Stimulated activated CD8-positive, alpha-beta memory T cell treated with anti-CD3 and anti-CD28 coated beads, Interleukin-7, amount 100 ng/mL, for 1 hour (primary cell): ENCODE measurements at places on chromosomes 1 and 21.

DNA sequence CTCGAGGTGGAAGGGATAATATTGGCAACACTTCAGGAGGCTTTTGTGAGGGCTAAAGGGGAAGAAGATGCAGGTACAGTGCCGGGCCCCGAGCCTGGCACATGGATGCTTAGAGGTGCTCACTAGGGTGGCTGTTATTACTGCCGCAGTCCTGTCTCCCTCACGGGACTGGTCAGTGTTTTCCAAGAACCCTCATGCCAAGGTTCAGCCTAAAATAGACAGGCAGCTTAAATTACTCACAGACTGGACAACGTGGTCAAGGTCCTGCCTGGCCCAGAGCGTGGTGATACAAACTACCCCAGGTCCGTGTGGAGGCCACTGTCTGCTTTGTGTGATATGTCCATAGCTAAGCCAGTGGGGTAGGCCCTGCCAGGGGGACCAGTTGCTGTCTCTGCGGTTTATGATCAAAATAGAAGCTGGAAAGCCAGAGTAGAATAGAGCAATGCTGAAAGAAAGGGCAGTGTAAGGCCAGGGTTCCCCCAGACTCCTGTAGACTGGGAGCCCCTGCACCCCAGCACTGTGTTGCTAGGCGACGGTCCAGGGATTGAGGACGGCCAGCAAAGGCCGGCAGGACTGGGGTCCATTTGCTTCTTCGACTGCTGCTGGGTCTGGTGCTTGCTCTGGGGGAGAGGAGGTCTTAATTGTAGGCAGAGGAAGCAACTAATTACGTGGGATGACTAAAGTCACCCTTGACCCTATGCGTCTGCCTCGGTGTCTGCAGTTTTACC, 36.1 kb downstream of the ELAPOR1 start:
- no peak for DNase-seq

GRCh38 chr1:19884312-19884711, 2.1 kb downstream of the OTUD3 start:
- no peak for DNase-seq

- DNase-seq, result no peak
Measured at GRCh38 chr1:177476676-177477075, 305.9 kb downstream of the BRINP2 start.

DNA sequence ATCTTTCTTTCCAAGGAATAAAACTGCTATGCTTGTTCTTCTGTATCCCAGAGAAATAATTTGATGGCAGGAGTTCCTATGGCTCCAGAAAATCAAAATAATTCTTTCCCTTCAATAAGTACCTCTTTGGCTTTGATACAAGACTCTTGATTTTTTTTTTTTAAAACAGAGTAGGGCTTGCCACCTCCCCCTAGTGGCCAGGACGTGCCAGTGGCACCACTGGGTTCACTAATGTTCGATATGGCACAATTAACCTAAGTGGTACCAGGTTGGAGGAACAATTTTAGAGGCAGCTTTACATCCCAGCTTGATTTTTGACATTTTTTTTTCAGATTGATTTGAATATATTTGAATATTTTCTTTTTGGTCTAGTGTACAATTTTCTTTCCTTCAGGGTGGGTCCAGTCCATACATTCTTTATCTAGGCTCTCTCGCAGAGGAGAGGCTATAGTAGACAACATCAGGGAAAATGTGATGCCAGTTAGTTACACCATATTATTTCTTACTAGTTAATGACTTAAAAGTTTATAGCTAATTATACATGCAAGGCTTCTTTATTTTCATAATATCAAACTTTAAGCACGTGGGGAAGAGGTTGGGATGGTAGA, 330.9 kb downstream of the S1PR1 start:
- DNase-seq, result no peak

- DNase-seq, result no peak
Measured at GRCh38 chr1:185585770-185586169, 148.4 kb upstream of the HMCN1 start.

DNA sequence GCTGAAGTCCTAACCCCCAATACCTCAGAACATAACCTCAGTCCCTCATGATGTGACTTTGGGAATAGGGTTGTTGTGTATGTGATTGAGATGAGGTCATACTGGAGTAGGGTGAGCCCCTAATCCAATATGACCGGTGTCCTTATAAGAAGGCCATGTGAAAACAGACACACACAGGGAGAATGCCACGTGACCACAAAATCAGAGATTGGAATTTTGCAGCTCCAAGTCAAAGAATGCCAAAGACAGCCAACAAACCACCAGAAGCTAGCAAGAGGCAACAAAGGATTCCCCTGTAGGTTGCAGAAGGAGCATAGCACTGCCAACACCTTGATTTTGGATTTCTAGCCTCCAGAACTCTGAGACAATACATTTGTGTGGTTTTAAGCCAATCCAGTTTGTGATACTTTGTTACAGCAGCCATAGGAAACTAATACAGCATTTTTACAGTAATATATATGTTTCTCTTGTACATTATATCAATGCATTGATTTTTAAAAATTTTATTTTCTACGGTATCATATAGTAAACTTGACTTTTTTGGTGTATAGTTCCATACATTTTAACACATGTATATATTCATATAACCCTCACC, 5.4 kb downstream of the ZSWIM5 start:
- DNase-seq, result no peak

- no peak for DNase-seq
Measured at GRCh38 chr21:35969281-35969680, 91.0 kb downstream of the SETD4 start.

GRCh38 chr1:236165238-236165981, 23.1 kb downstream of the GPR137B start:
- no peak for DNase-seq

DNA sequence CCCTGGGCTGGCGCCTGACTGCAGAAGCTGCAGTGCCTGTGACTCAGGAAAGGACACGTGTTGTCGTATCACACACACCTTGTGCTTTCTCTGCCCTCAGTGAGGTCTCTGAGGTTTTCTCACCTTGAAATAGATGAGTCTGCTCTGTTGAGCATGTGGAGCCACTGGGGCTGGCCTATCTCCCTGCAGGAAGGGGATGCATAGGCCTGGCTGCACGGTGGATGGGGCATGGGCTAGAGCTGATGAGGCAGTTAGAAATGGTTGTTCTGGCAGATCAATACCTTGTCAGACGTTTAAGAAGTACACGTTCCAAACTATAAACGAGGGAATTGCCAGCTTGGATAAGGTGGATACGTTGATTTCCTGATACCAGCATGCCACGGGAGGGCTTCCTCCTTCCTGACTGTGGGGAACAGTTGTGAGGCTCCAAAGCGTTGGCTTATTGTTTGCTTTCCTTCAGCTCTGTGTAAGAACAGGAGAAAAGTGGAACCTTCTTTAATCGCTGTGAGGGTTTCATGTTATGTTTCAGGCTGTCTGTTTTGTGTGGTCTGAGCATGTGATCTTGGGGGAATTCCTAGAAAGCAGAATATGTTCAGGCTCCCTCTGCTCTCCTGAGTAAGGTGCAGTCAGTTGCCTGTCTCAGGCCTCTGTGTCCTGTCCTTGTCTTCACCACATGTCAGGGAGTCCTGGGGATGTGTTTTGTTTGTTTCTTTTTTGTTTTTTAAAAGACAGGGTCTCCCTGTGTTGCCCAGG, 44.8 kb downstream of the PCNT start:
- DNase-seq, result peak; percentile 1

GRCh38 chr1:14849038-14849437, 250.6 kb downstream of the KAZN start:
- no peak for DNase-seq

- DNase-seq, result no peak
Measured at GRCh38 chr1:235018161-235018560, 110.5 kb downstream of the TOMM20 start.

- no peak for DNase-seq
Measured at GRCh38 chr1:237164406-237165352, 122.7 kb downstream of the RYR2 start.

DNA sequence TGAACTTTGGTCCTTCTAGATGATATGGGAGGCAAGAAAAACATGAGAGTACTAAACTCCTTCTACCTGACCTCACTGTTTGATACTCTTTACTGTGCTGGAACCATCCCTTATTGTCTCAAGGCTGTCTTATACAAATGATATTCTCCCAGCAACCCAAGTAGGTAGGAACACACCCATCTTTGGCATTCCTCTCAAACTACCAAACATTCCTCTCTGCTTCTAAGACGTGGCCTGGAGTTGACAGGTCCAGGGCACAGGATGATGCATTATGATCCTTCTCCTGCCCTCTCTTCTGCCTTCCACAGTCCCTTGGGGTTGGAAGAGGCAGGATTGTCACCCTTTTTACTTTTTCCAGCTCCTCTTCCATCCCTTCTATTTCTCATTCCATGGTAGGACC, 90.5 kb downstream of the SPATA17 start:
- no peak for DNase-seq

GRCh38 chr1:40143891-40144575, 17.2 kb upstream of the RLF start:
- no peak for DNase-seq

GRCh38 chr1:113861641-113862040, 9.9 kb downstream of the PTPN22 start:
- no peak for DNase-seq

DNA sequence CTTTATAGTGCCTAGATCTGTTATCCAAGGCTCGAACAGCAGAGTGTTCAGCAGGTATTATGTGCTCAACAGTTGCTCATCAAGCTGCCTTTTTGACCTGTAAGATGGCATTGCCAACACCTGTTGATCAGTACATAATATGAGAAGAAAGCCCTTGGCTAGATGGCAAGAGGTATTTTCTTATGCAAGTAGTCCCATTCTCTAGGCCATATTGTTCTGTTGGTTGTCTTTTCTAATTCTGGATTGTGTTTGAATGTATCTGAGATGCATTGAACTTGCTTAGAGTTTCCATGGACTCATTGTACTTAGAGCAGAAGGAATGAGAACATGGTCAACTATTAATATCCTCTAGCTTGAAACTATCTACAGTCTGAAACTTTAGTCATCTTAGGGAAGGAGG, 57.4 kb downstream of the LRRC8D start:
- no peak for DNase-seq

- DNase-seq, result no peak
Measured at GRCh38 chr1:203187304-203187685, 791 bp upstream of the CHI3L1 start.

GRCh38 chr21:46322351-46323226, 1.1 kb downstream of the C21orf58 start:
- no peak for DNase-seq

GRCh38 chr1:6490181-6491080, 1.0 kb downstream of the PLEKHG5 start:
- DNase-seq, result peak; percentile 19

DNA sequence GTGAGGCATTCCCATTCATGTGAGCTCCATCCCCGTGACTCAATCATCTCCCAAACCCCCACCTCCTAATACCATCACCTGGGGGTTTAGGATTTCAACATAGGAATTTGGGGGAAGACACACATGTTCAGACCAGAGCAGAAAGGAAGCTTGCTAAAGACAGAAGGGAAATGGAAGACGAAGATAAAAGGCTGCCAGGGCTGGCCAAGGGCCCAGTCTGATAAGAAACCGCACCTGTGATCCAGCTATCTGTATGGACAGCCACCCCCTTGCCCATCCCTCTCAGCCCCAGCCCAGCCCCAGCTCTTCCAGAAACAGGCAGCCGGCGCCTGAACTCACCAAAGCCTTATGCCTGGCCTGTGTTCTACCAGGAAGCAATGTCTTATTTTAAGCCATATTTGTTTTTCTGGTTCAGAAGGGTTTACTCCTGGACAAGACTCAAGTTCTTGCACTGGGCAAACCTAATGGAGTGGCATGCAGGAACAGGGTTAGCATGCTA, 198.4 kb upstream of the VAMP3 start:
- DNase-seq, result no peak

GRCh38 chr1:26111530-26112406, at the start of gene PDIK1L:
PDIK1L (plus strand) TSS chr1:26111824; CDS start chr1:26114309, 2,485 bp downstream.
- peak; percentile 92 for DNase-seq

- DNase-seq, result no peak
Measured at GRCh38 chr1:95005584-95005983, 67.2 kb downstream of the ALG14 start.

DNA sequence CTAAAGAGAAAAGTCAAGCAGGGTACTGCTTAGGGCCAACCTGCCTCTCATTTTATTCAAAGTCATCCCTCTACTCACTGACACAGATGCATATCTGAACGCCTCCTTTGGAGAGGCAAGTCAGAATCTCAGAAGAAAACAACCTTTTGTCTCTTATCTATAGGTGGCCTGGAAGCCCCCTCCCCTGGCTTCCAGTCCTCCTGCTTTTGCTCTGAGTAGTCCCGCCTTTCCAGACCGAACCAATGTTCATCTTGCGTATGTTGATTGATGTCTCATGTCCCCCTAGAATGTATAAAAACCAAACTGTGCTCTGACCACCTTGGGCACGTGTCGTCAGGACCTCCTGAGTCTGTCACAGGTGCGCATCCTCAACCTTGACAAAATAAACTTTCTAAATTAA, 81.8 kb downstream of the WDR4 start:
- DNase-seq, result no peak

- no peak for DNase-seq
Measured at GRCh38 chr1:114352797-114353196, 158.2 kb downstream of the TRIM33 start.

- DNase-seq, result no peak
Measured at GRCh38 chr1:73784026-73784425, 413.9 kb downstream of the LRRIQ3 start.

GRCh38 chr1:192538407-192539296, 36.9 kb upstream of the RGS1 start:
- DNase-seq, result no peak

DNA sequence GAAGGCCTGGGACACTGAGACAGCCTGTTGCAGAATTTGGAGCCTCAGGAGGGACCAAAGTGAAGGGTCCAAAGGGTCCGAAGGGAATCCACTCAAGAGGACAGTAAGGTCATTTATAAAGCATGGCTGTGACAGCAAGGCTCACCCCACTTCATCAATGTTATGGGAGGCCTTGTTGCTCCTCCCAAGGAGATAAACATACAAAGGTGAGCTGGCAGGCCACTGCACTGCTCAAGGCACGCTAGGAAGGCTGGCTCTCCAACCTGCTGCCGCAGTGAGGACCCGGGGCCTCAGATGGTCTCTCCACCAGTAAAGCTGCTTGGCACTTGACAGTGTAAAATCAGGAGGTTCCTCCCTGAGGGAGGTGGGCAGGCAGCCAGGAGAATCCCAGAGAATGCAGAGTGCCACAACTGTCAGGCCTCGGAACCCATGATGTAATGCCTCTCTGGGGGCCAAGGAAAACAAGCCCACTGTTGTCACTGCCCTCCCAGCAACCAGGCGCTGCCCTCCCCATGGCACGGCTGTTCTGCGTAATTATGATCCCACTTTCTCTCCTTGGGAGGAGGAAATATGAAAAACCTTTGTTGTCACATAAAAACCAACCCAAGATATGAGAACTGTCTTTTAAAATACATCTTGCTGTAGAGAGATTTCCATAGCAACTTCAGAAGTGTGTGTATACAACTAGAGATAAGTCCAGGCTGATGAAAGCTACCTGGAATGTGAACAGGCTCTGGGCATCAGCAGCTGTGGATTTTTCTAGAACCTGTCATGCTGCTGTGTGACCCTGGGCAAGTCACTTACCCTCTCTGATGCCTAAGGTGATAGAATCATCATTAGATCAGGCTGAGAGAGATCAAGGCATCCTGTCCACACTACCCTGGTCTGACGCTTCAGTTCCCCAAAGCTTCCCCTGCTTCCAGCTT, 102.5 kb downstream of the KCNN3 start:
- DNase-seq, result no peak

- DNase-seq, result no peak
Measured at GRCh38 chr1:111183308-111184069, 17.0 kb downstream of the DENND2D start.

- DNase-seq, result no peak
Measured at GRCh38 chr1:218895064-218895587, 278.6 kb upstream of the LYPLAL1 start.

- no peak for DNase-seq
Measured at GRCh38 chr1:70353601-70354331, 756 bp downstream of the ANKRD13C start.

GRCh38 chr1:245692318-245692717, 537.5 kb downstream of the KIF26B start:
- DNase-seq, result no peak
